ENCODE measurements at places on chromosomes 2 and 18.

DNA sequence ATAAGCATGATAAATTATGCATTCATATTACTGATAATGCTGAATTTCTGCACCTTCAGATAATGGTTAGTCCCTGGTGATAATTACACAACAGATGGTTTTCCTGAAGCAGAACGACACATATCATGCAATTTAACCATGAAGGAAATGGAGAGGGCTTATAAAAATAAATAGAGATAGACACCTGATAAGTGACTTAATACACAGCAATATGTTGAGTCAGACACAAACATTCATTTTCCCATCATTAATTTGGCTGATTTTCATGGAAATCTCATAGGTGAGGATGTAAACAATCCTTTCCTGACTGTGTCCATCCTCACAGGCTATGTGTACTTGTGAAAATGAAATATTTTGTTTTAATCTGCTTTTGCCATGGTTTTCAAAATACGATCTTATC is 36.9 kb upstream of the DSEL start:
- no peak for DNase-seq

GRCh38 chr2:36097022-36097421 is 258.6 kb upstream of the CRIM1 start:
- DNase-seq, result no peak

- DNase-seq, result no peak
Observed at GRCh38 chr2:134500211-134500935, 218.4 kb downstream of the TMEM163 start.

- DNase-seq, result no peak
Observed at GRCh38 chr2:144143294-144144151, 376.4 kb downstream of the ZEB2 start.

DNA sequence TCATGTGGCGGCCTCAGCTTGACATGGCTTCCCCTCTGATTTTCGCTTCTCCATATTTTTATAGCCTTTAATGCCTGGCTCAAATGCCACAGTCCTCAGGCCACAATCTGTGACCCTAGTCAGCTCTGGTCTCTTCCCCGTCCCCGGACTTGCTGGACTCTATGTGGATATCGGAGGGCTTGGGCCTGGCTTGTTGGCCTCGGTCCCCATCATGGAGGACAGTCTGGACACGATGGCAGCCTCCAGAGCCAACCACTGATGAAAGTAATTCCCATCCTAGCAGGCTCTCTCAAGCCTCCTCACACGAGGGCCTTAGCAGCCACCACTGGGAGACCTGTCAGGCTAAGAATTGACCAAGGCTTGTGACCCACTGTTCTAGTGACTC is 61.6 kb downstream of the LPIN1 start:
- DNase-seq, result no peak

DNA sequence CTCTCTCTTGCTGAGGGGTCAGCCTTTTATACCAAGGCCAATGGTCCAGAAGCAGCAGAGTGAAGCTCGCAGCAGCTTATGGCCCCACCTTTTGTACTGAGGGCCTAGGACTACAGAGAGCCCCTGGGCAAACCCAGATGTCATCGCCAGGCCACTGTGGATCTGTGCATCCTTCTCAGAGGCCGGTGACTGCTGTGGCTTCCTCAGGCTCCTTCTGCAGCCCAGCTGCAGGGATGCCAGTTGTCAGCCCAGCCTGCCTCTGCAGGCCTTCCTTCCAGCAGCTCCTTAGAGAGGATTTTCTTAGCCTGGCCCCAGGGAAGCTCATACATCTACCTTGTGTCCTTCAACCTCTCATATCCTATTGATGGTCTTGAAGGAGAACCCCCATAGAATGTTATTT is 6.5 kb upstream of the ACOXL start:
- no peak for DNase-seq

GRCh38 chr2:10027660-10028330 is 15.6 kb upstream of the KLF11 start:
- DNase-seq, result no peak

DNA sequence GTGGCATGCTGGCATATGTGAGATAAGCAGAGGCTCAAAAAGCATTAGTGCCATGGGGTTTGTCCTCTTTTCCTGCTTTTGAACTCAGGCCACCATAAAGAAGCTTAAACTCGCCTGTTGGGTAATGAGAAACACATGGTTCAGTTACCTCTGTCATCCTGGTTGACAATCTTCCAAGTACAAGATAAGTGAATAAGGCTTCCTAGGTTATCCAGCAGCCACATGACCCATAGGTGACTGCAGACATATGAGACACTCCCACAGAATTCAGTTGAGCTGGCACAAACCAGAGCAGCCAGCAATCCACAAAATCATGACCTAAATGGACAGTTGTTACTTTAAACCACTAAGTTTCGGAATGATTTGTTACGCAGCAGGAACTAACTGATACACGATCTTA is 97.3 kb downstream of the TACR1 start:
- DNase-seq, result no peak

DNA sequence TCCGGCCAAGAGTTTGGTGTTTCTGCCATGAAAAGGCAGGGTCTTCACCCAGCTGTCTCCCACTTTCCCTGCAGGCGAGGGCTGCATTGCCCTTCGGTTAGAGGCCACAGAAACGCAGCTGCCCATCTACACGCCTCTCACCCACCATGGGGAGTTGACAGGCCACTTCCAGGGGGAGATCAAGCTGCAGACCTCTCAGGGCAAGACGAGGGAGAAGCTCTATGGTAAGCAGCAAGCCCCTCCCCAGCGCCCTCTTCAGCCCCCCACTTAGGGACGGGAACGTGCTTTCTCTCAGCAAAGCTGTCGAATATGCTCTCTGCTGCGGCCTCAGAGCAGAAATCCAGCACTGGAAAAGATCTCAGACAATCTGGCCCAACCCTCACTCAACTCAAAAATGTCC is 57.7 kb upstream of the ATG16L1 start:
- DNase-seq, result no peak

DNA sequence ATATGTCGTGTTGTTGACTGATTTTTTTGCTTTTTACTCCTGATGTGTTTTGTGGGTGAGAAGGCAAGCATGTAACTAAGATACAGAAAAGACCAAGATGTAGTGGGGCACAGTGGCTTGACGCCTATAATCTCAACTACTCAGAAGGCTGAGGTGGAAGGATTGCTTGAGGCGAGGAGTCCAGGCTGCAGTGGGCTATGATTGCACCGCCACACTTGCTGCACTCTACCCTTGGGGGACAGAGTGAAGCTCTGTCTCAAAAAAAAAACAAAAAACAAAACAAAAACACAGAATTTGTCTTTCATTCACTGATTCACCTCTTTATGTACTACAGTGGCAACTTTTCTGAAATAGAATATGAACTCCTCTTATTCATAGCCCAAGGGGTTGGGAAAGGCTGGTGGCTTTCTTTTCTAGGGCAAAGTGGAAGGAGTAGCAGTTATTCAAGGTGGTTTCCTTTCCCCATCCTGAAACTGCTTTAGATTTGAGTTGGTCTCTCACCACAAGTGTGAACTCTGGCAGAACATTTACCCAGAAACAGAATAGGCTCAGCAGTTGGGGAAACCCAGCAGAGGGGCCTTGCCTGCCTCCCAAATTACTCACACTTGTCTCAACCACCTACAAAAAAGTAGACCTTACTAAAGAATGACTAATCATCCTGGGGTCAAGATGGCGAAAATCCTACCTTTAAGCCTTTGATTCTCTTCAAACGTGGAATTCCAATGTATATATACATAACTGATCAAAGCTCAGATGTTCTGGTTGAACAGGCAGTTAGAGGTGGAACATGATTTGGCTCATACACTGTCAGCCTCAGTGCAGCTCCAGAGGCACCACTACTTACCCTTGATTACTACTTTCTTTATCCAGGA is 6.5 kb downstream of the TANK start:
- DNase-seq, result peak; percentile 37

DNA sequence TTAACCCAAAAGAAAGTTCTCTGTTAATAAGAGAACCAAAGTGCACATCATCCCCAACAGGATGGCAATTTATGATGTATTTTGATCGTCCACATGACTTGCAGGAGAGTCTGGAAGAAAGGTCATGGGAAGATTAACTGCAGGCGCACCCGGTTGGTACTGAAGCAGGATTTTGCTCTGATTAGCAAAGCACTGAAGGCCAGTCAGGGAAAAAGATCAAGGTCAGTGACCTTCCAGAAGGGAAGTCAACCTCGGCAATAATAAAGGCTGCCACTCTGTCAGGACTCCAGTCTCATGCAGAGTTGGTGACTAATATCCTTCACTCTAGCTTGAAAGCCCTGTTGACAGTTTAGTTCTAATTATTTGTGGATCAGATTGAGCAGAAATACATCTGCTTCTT is 432.7 kb upstream of the RAB12 start:
- no peak for DNase-seq

GRCh38 chr2:205936446-205936845 is 149.5 kb downstream of the INO80D start:
- DNase-seq, result no peak

DNA sequence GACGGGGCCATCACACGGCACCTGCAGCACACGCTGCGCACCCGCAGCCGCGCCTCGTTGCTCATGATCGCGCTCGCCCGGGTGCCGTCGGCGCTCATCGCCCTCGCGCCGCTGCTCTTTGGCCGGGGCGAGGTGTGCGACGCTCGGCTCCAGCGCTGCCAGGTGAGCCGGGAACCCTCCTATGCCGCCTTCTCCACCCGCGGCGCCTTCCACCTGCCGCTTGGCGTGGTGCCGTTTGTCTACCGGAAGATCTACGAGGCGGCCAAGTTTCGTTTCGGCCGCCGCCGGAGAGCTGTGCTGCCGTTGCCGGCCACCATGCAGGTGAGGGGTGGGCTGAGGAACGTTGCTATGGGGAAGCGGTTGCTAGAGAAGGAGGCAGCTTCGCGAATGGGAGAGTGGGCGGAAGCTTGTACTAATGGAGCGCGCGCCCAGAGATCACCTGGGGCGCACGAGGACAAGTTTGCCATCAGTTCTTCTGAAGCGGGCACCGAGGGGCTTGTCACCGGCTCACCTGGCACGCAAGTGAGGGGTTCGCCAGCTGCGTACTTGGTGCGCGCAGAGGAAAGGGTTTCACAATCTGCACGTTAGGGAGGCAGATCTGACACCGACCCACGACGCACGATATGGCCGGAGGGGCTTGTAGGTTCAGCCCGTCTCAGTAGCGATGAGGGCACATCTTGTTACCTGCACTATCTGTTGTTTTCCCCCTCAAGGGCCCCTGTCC is 45.6 kb downstream of the DDX18 start:
- DNase-seq, result no peak

GRCh38 chr2:104528101-104528500 is 325.8 kb upstream of the POU3F3 start:
- no peak for DNase-seq

GRCh38 chr2:74004212-74005182 is 19.8 kb downstream of the TET3 start:
- DNase-seq, result no peak

DNA sequence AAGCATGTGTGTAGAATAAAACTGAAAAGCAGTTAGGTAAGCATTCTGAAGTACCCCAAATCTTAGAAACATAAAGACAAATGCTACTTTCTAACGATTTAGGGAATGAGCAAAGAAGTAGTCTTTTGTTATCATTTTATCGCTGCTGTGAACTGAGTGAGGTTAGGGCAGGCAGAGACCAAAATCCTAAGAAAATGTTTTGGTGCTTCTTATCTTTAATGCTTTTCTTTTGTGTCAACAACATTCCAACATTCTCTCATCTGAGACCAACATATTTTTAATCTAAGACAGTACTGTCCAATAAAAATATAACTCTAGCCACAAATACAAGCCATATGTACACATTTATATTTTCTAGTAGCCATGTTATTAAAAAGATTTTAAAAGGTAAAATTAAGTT is 789.4 kb upstream of the PIK3C3 start:
- DNase-seq, result no peak

DNA sequence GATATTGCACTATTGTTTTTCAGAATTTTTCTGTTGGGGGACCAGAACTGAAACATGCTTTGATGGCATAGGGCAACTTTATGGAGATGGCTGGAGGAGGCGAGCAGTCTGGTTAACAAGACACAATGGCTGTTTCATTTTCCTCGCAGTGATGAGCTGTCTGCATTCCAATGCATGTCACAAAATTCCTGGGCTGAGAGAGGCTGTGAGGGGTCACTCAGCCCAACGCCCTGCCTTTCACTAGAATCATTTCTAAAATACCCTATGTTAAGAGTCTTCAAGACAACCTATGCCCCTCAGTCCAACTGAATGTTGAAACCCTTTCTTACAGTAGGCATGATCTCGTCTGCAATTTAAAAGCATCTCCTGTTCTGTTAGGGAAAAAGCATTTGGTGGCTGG is 1090.0 kb downstream of the BCL11A start:
- DNase-seq, result no peak

- DNase-seq, result no peak
Observed at GRCh38 chr18:30814446-30814845, 228.1 kb downstream of the DSC3 start.
